ENCODE measurements at places on chromosomes 2 and 18.
A peak's percentile ranks its signal among the peaks of the same experiment; 100 is the strongest.

DNA sequence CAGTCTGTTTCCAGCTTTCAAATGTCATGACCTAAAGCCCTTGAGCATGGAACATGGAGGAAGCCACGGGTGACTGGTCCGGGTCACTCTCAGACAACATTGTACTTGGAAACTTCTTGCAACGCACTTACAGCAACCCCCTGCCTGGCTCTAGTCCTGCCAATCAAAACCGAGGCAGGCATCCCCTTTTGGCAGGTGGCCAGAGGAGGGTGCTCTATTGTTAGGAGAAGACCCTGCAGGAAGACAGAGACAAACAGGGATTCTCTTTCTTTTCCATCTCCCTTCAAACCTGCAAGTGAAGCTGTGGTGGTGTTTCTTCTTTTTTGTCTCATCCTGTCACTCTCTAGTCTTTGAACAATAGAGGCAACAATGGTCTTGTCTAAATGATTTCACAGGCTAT, 667.2 kb downstream of the ZEB2 start:
- DNase-seq: no peak

GRCh38 chr2:164568317-164568716, 53.0 kb downstream of the GRB14 start:
- DNase-seq: no peak

DNA sequence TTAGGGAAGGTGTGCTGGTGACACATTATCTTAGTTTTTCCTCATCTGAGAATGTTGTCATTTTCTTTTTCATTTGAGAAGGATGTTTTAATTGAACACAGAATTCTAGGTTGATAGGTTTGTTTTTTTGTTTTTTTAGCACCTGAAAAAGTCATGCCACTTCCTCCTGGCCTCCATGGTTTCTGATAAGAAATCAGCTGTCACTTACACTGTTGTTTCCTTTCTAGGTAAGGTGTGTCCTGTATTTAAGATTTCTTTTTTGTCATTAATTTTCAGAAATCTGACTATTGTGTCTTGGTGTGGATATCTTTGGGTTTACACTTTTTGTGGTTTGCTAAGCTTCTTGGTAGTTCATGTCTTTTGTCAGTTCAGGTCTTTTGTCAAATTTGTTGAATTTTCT, 99.3 kb downstream of the ROCK1 start:
- DNase-seq: no peak

DNA sequence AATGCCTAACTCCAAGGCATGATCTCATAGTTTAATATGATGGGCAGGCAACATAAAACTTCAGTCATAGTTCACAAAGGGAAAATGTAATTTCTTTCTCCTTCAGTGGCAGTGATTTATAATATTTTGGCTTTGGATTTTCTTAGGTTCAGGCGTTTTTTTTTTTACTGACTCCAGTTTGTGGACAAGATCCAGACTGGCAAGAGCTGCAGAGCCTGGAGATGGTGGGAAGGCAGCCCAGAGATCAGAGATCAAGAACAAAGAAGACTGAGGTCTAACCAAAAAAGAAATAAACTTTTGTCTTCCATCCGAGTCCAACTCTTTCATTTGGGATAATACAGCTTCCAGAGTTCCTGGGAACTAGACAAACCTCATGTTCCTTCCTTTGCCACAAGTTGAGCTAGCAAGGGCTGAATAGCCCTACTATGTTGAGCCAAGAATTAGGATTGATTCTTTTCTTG, 215.3 kb upstream of the SETBP1 start:
- DNase-seq: no peak

GRCh38 chr18:13614641-13615288, 111.6 kb downstream of the FAM210A start:
- DNase-seq: no peak

GRCh38 chr18:69969491-69969890, 21.8 kb upstream of the CD226 start:
- DNase-seq: no peak

DNA sequence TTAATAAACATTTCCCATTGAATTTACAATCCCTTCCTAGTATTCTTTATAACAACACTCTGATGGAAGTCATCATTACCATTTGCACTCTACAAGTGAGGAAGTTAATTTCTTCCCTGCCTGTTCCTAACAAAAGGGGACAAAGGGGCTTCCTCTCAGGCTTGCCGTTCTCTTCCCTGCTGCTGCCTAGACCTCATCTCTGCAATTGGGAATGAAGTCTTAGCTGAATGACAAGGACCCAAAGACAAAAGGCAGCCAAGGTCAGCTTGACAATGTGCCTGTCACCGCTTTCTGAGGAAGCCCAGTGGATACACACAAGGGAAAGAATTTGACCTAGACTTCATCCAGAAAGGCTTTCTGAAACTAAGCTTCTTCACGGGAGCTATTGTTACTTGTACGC, 416.4 kb downstream of the CMPK2 start:
- DNase-seq: no peak

GRCh38 chr2:86800856-86801567, 10.3 kb upstream of the CD8A start:
- DNase-seq: no peak

- no peak for DNase-seq
Measured at GRCh38 chr2:95010126-95010525, 15.4 kb upstream of the MAL start.

DNA sequence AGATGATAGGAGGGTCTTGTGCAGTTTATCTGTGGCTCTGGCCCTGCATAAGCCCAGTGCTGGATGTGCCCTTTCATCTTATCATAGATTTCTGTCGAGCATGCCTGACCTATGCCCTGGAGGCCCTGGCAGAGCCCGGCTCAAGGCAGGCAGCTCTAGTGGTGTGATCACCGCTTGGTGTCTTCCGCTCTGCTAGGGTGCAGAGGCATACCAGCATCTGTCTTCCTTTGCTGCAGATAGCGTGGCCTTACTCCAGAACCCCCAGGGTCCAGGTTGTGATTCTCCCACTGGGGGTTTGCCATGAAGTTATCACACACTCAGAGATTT, 13.7 kb upstream of the TRAF3IP1 start:
- no peak for DNase-seq

GRCh38 chr2:136210455-136210805, 92.5 kb upstream of the CXCR4 start:
- DNase-seq: no peak

- no peak for DNase-seq
Measured at GRCh38 chr2:240360645-240361475, 74.6 kb upstream of the GPC1 start.

- no peak for DNase-seq
Measured at GRCh38 chr18:49052891-49053644, 102.3 kb upstream of the SMAD7 start.

- no peak for DNase-seq
Measured at GRCh38 chr2:120625865-120626560, 109.7 kb upstream of the GLI2 start.

- no peak for DNase-seq
Measured at GRCh38 chr2:179636995-179637394, 224.4 kb downstream of the ZNF385B start.

DNA sequence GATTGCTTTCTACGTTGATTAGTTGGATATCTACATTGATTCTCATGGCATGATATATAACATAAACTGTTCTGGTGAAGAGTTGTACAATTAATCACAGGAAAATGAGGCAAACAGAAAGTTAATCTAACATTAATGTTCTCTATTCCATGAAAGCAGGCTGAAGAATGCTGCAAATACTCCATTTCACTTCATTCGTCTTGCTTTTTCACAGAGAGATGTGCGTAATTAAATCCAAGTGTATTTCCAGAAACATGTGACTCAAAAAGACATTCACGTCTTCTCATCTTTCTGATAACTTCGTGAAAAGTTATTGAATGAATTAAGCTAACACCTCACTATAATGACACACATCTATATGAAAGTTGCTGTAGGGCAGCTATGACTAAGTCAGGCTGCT, 1471.5 kb downstream of the DPP10 start:
- DNase-seq: no peak

- no peak for DNase-seq
Measured at GRCh38 chr18:58143386-58143785, 99.4 kb downstream of the NEDD4L start.

DNA sequence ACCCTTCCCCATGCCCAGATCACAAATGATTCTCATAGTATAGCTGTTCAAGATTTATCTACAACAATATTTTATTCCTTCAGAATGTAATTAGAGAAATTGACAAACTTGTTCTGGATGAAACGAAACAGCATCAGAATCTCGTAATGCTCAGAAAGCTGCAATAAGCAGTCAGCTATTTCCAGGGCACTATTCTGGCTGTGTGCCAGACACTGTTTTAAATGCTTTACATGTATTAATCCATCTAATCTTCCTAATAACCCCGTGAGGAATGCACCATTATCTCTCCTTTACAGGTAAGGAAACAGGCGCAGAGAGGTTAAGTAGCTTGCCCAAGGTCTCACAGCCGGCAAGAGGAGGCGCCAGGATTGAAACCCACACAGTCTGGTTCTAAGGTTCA, 10.1 kb upstream of the LYPD6B start:
- no peak for DNase-seq

DNA sequence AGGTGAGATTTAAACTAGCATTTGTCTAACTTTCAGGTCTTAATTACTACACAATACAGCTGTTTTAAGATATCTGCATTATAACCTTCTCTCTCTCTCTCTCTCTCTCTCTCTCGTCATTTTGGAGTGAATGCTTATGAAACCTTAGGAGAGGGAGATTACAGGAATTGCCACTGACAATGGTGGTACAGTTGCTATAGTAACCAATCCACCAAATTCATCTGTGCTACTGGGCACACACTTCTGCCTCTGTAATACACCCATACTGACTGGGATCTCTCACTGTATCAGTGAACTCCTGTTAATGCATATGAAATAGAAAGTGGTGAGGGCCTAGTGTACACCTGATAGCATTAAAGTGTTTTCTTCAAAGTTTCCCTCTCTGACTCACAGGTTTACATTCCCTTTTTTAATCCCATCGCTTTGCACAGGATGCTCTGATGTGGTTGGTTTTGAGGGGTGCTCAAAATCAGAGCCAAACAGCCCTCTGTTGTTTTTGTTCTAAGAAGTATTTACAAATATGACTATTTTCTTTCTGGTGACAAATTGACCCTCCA, 13.1 kb downstream of the KLHL14 start:
- DNase-seq: no peak

GRCh38 chr2:213722565-213722964, 438.3 kb downstream of the SPAG16 start:
- no peak for DNase-seq

GRCh38 chr2:65368468-65368867, 63.9 kb downstream of the SPRED2 start:
- DNase-seq: no peak

DNA sequence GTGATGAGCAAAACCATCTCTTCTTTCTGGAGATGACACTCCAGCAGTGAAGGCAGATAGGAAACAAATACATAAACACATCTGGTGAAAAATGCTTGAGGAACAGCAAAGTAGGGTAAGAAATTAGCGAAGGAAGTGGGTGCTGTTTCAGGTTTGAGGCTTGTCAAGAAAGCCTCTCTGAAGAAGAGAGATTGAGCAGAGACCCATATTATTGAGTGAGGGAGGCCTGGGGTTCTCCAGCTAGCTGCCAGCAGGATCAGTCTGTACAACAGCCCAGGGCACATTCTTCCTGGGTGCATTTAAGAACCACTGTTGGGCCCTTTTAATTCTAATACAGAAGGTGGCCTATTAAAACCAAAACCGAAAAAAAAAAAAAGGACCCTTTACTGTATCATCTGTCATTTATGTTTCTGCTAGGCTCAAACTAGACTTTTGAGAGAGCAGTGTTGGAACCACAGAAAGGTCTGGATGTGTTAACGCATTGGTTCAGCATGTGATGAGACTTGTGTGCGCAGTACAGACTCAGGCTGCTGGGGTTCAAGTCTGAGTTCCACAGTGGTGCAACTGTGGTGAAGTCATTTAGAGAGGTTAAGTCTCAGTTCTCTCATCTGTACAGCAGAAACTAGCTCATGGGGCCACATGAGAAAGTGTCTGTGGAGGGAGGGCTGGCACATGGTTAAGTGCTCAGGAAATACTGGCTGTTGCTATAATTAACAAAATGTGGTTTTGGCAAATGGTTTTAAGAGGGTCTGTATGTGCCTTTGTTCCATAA, 28.9 kb downstream of the MGAT5 start:
- no peak for DNase-seq

DNA sequence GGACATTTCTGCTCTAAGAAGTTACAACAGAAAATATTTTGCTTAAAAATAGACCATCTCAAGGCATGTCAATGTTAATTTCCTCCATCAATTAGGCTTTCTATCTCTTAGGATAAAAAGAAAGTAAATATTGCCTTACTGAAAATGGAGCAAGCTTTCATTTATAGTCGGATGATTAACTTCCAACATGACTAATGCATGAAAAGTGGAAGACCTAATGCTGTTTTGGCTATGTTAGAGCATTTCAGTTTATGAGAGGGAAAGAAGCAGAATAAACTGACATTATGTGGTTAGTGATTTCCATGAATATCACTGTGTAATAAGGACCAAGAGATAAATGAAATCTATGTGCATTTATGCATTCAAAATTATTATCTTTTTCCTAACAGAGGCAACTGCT, 475.2 kb upstream of the UBE2E3 start:
- DNase-seq: no peak

- no peak for DNase-seq
Measured at GRCh38 chr2:27263287-27264252, 723 bp upstream of the SLC30A3 start.

GRCh38 chr18:27214831-27215230, 29.7 kb upstream of the CHST9 start:
- no peak for DNase-seq

GRCh38 chr2:216653093-216653799, 20.0 kb downstream of the IGFBP2 start:
- no peak for DNase-seq

- no peak for DNase-seq
Measured at GRCh38 chr2:181585732-181586131, 71.2 kb downstream of the CERKL start.

- no peak for DNase-seq
Measured at GRCh38 chr2:173165443-173166238, 90.0 kb downstream of the MAP3K20 start.

- no peak for DNase-seq
Measured at GRCh38 chr2:239498576-239498975, 97.8 kb upstream of the HDAC4 start.

- no peak for DNase-seq
Measured at GRCh38 chr18:60753753-60754152, 381.2 kb upstream of the MC4R start.

- DNase-seq: peak; percentile 70
Measured at GRCh38 chr2:28810384-28811285, at the start of gene SPDYA. SPDYA (plus strand) TSS chr2:28810834; CDS start chr2:28816015, 5,181 bp downstream.

- no peak for DNase-seq
Measured at GRCh38 chr2:141878016-141878415, 252.8 kb downstream of the LRP1B start.

- no peak for DNase-seq
Measured at GRCh38 chr2:107303964-107304363, 418.0 kb upstream of the ST6GAL2 start.
